ENCODE measurements at places on chromosomes 6 and 20.

- DNase-seq: no peak
Observed at GRCh38 chr6:3309391-3310050, 50.8 kb downstream of the PSMG4 start.

DNA sequence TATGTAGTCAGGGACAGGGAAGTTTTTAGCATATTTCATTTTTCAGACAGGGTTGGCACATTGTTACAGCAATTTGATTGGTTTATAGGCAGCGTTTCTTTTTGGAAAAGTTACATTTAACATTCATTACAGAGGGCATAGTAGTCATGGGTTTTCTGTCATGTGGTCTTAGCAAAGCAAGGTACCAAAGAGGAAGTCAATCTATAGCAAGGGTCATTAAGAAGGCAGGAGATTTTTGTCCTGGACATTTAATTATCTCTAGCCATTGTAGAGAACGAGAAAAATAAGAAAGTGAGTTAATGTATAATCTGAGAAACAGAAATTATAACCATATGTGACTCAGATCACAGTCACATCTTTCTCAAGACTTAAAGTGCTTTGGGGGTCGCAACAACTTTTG is 47.4 kb downstream of the TPD52L1 start:
- DNase-seq: no peak

GRCh38 chr20:38050686-38051085 is 17.1 kb downstream of the RPRD1B start:
- DNase-seq: no peak

DNA sequence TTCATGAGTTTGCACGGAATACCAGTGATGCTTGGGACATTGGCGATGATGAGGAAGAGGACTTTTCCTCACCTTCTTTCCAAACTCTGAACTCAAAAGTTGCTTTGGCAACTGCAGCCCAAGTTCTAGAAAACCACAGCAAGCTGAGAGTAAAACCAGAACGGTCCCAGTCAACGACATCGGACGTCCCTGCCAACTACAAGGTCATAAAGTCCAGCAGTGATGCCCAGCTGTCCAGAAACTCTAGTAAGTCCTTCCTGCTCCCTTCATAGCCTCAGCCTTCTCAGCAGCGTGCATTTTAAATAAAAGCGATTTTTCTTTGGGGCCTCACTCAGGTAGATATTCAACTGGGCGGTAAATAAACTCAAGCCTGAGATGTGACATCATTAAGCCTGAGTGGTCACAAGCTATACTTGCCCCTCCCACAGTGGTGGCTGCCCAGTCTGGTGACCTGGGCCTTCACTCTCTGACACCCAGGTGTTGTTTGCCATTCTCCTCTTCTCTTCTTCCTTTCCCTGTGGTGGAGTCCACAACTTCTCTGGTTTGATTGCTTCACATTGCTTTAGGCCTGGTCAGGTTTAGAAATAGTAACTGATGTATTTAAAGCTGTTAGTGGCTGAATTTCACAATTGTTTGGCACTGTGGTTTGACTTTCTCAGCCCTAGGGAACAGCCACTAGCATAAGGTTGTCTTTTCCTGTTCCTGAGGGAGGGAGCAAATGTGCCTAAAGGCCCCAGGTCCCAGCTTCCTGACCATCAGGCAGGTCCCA is 21.6 kb upstream of the TMEM217 start:
- DNase-seq: no peak

DNA sequence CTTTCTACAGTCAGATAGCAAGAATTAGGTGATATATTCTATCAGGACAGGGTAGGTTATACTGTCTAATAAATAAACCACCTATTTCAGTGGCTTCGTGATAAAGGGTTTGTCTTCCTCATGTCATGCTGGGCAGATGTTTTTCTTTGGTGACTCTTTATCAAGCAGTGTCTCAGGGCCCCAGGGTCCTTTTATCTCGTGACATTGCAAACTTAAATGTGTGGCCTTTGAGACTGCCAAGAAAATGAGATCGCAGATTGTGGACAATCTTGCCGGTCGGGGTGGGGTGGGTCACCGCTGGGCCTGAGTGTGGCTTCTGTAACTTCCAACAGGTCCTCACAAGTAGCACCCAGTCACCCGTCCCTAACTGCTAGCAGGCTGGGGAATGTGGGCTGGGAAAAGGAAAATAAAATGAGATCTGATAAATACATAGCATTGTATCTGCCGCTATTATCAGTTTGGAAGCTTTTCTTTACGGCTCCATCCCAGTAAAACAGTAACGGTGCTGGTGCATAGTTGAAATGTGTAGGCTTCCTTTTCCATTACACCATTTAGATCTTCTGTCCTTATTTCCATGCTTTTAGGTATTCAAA is 50.5 kb upstream of the BMP6 start:
- DNase-seq: no peak

DNA sequence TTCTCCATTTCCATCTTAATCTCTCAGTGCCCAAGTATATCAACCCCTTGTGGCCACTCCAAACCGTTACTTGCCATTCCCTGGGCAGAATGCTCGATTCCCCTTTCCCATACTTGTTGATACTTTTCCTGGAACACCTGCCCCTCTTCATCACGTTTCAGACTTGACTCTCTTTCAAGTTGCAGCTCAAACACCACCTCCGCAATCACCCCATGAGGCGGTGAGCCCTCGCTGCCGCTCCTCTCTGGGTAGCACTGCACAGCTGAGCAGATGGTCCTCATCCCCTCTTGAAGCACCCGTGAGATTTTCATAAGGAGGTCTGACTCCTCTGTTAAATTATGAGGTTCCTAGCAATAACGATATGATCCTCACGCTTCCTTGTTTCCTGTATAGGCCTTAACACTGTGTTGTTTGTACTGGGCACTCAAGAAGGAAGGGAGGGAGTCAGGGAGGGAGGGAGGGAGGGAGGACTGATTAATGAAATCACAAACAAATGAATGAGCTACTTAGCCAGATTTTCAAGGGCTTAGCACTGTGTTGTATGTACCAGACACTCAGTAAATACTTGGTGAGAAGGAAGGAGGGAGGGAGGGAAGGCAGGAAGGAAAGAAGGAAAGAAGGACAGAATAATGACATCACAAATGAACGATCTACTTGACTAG is 8.0 kb upstream of the UQCC2 start:
- DNase-seq: no peak

- DNase-seq: no peak
Observed at GRCh38 chr6:166905505-166906134, 50.7 kb downstream of the RNASET2 start.

DNA sequence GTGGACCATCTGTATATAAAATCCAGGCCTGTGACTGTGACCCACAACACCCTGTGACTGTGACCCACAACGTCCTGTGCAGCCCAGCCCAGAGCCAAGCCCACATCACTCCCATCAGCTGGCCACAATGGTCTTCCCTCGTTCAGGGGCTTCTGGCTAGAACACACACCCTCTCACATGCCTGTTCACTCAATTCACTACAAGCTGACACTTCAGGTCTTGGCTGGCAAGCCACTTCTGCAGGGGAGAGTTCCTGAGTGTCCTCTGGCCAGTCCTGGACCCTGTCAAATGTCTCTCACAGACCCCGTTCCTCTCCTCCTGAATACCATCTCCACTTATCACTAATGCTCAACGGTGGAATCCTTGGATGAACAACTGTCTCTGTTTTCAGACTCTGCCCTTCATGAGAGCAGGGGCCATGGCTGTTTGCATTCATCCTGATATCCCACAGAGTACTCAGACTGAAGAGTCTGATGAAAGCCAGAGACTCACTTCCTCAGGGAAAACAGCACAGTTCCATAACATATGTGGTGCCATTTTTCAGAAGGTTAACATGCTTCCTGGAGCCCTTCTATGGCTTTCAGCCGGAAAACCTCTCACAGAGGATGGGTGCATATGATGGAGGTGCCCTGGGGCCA is 56.0 kb downstream of the MYH7B start:
- no peak for DNase-seq

- DNase-seq: no peak
Observed at GRCh38 chr6:41894366-41895299, 542 bp downstream of the USP49 start.

DNA sequence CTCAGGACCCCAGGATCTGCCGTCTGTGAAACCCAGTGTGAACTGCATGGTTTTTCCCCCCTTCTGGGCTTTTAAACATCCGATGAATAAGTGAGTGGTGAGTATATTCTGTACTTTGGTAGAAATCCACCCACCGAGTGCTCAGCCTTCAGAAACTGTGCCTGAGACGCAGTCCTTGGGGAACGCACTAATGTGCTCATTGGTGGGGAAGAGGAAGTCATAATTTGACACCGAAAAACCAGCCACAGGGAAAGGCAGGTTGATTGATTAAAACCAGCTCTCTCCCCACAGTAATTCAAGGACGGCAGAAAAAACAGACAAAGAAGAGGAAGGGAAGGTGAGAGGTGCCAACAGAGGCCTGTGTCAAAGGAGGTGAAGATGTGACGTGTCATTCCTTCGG is 21.7 kb downstream of the EDN3 start:
- no peak for DNase-seq

DNA sequence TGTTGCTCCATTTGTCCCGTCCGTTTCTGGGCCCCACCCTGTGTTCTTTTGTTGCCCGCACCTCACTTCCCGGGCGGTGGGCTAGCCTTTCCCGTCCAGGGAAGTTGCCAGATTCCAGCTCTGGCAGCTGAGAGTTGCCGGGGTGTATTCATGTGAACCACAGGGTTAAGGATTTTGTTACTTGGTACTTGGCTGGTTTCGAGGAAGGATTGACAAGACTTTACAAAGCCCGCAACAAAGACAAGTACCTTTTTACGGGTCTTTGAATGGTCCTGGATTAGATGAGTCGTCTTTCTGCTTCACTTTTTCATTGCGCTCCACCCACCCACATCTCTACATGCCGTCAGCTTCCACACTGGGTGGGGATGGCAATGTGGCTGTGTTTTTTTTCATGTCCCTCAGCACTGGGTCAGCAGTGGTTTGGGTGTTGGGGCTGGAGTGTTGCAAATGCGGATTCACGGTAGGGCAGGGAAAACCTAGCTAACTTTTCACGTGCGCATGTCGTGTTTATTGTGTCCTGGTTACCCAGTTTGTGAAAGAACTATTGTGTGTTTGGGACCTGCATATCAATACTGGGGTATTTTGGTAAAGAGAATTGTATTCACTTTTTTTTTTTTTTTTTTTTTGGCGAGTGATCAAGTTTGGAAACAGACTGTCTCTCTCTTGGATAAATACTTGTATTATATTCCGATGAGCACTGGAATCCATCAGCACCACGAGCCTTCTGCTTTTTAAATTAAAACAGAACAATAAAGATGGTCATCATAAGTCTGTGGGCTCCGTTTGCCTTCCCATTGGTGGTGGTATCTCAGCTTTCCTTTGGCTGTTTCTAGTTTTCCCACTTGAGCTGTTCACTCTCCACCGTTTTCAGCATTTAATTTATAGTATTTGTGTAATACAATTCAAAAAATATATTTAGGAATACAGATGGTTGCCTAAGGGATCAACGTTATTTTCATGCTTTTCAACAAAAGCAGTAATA is 1.2 kb downstream of the DUSP22 start:
- no peak for DNase-seq

DNA sequence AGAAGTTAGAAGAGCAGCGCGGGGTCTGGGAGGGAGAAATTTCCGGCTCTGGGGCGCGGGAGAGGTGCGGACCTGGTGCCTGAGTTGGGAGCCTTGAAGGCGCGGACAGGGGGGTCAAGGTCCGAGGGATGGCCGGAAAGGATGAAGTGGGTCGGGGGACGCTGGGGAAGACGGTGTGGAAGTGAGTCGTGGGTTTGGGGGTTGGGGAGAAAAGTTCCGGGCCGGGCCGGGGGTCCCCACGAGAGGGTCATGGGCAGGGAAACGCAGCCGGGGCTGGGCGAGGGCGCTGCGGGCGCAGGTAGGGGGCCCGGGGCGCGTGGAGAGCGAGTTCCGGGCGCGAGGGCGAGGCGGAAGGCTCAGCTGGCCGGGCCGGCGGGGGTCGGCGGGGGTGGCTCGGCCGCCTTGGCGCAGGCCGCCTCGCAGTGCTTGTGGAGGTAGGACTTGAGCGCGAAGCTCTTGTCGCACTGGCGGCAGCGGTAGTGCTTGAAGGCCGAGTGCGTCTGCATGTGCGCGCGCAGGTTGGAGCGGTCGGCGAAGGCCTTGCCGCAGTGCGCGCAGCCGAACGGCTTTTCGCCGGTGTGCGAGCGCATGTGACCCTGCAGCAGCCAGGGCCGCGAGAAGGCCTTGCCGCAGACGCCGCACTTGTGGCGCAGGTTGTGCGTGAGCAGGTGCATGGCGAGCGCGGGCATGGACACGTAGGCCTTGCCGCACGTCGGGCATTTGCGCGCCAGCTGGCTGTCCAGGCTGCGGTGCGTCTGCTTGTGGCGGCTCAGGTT is 10.5 kb upstream of the SRXN1 start:
- no peak for DNase-seq

- no peak for DNase-seq
Observed at GRCh38 chr20:36826554-36827244, 49.2 kb upstream of the TLDC2 start.

DNA sequence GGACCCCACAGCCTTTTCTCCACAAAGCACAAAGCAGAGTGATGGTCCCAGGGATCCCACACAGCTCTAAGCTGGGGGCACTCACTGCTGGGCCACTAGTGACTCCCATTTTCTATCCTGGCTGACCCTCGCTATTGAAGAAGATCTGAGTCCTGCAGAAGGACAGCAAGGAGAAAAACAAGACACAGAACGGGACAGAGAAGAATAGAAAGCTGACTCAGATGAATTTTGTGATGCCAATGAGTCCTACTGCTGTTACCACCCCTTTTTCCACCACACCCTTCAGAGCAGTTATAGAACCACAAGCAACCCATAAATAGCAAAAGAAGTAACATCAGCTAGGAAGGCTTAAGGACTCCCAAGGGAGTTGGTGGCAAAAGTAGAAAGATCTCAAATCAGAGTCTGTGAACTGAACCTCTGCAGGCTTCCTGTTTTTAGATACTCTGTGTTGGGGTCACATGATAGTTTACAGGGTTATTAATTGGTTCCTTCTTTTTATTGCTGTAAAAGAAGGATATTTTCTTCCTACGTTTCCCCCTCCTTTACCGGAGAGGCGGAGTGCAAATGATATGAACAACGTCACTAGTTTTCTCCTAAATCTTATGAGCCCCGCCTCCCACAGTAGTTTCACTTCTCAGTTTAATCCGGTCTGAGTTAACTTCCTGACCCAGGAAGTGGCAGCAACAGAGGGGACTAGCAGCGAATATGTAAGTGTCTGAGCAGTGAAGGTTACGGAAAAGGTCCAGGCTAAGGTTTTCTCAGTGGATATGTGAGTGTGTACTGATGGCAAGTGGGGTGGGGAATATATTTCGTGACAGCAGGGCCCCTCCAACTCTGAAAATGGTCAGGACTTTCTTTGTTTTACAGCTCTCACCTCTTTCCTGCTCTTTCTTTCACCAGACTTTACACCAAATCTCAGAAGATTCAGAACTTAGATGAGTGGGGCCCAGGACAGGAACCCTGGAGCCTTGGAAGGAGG is at the start of gene TRIM38:
Gene TRIM38, plus strand, starts transcription at position 654 of the 979 bp plus-strand sequence. CDS start 3,721 bp downstream, outside the sequence.
- DNase-seq: peak; percentile 74

DNA sequence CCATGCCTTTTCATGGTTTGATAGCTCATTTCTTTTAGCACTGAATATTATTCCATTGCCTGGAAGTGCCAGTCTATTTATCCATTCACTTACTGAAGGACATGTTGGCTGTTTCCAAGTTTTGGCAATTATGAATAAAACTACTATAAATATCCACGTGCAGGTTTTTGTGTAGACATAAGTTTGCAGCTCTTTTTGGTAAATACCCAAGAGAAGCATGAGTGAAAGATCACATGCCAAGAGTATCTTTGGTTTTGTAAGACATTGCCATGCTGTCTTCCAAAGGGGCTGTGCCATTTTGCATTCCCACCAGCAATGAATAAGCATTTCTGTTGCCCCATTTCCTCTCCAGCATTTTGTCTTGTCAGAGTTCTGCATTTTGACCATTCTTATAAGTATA is 120.9 kb downstream of the MANEA start:
- no peak for DNase-seq
